SHP77 treated with DMSO at 0.1 percent for 48 hours (cell line): ENCODE measurements at places on chromosomes 4 and X.

GRCh38 chr4:37816719-37817118, 9.8 kb upstream of the PGM2 start:
- DNase-seq, result no peak

DNA sequence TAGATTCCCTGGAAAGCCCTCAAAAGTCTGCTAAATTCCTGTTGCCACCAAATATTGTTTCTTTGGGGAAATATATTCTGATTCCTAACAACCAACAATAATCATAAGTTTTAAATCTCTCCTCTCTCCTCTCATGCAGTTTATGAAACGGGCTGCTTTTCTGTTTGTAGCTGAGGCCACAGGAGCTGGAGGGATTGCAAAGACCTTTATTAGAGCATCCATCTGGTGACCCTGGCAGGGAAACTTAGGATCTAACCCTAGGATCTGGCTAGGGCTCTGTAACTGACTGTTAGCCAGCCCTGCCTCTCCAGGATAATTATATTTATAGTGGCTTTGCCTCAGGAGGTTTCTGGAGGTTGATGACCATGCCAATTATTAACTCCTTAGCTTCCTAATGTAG, 56.9 kb downstream of the SMAD1 start:
- DNase-seq, result no peak

GRCh38 chr4:11218692-11219091, 210.0 kb downstream of the HS3ST1 start:
- DNase-seq, result no peak

DNA sequence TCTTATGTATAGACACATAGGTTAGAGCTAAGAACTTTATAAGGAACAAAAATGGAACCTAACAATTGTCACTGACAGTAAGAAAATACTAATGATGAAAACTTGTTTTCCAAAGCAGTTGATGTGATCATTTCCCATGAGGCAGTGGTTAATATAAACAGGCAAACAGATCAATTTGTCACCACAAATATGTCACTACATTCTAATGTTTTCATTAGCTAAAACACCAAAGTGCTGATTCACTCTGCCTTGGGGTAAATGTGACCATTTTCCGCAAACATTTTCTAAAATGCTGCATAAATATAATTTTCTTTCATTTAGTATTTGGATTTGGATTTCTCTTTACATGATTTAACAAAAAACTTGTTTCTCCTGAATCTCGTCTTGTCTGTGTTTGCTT, 408.9 kb upstream of the CTSO start:
- no peak for DNase-seq

DNA sequence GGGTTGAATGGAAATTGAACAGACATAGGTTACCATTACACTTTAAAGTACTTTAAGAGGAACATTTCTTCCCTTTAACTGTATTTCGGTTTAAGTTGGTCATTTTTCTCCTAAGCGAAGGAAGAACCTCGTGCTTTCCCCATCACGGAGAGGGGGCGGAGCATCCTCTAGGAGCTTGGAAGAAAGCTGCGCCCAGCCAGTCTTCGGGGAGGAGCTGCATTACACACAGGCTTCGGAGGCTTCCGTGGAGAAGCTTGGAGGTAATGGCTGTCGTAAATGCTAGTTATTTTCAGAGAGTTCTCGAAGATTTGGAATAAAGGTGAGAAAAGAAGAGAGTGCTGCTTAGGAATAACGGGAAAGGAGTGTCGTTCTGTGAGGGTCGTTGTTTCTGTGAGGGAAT, at the start of gene PWWP3B:
PWWP3B (plus strand) TSS at position 199 of the 400 bp plus-strand sequence. CDS start 37,128 bp downstream, outside the sequence.
- DNase-seq, result no peak

GRCh38 chr4:65033899-65034298, 624.6 kb upstream of the TECRL start:
- no peak for DNase-seq

- peak; percentile 69 for DNase-seq
These were observed 60.8 kb upstream of the CBR4 start for GRCh38 chr4:169070895-169071218.

DNA sequence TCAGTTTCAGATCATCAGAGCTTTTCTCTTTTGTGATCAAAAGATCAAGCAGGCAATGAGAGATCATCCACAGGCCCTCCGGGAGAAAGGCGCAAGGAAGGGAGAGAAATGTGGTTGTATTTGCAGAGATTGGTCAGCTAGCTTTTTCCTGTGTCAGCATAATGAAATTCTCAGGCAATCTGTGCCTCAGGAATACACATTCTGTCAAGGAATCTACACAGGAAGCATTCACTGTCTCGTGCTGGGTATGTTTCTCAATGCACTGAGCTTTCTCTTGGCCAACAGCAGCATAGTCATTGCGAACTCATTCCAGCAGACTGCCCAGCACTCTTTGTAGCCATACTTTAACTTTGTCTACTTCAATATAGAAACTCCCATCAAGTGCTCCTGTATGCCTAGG, 413.7 kb downstream of the PPP3CA start:
- no peak for DNase-seq

DNA sequence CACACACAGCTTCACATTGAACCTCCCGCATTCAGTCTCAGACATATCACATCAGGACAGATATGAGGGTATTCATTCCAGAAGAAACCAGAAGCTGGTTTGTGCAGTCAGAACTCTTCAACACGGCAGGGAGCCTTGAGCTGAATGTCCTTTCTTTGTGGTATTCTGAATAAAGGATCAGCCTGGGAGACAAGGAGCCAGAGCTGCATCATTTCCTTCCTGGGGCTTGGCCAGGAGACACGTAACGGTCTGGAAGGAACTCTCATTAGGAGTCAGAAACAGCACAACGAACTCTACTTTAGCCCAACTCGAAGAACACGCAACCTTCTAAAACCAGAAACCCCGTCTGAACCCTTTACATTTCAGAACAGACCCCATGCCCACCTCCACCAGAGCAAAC, 46.4 kb downstream of the KDR start:
- no peak for DNase-seq

DNA sequence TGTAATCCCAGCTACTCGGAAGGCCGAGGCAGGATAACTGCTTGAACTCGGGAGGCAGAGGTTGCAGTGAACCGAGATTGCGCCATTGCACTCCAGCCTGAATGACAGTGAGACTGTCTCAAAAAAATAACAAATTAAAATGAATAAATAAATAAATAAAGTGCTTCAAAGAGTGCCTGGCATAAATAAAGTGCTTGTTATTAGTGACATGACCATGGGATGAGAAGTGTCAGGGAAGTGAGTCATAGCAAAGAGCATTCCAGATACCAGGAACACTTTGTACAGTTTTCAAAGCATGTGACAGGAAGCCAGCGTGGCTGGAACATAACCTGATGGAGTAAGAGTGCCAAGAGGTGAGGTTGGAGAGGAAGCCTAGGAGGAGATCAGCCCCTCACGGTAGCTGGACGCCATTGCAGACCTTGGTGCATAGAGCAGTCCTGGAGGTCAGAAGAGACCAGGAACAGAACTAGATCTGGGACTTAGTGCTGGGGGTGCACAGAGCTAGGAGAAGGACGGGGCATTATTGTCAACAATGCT, 6.0 kb upstream of the WDR13 start:
- DNase-seq, result no peak

DNA sequence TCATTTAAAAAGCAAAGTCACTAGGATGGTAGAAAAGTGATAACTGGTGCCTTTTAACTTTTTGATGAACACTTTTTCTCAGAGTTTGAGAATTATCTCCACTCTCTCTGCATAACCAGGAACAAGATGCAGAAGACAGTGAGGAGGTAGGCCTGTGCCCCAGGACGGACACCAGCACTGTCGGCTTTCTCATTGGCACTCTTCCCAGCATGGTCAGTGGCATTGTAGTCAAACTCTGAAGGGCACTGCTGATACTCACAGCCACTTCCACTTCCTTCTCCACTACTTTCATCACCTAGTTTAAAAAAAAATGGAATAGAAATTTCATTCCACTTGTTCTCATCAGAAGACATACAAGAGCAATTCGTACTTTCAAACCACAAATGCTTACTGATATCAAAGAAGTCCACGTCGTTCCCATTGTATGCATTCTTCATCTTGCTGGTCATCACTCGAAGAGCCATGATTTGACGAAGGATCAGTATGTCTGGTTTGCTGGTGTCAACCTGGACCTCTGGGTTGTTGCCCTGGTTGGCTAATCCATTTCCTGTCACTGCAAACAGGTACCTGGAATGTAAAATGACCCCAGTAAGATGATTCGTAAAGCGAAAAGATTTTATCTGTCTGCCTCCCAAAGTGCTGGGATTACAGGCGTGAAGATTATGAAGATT, 84.8 kb upstream of the TFDP3 start:
- no peak for DNase-seq

DNA sequence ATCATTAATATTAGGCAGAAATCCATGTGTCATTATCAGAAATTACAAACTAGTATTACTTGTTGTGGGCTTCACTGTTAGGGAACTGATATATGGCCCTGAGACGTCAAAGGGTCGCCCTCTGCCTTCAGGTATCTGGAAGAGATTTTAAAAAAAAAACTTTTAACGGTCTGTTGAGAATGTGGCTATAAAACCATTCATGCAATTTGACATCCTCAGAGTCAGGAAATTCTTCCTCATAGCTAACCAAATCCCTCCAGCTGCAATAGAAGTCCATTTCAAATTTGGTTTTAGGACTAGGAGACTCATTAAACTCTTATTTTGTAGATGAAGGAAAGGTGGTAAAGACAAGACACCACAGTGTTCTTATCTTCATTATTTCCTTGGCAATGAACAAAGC, 194.2 kb upstream of the NOCT start:
- no peak for DNase-seq

- DNase-seq, result no peak
These were observed 107.4 kb downstream of the CT47B1 start for GRCh38 chrX:120768254-120768653.

DNA sequence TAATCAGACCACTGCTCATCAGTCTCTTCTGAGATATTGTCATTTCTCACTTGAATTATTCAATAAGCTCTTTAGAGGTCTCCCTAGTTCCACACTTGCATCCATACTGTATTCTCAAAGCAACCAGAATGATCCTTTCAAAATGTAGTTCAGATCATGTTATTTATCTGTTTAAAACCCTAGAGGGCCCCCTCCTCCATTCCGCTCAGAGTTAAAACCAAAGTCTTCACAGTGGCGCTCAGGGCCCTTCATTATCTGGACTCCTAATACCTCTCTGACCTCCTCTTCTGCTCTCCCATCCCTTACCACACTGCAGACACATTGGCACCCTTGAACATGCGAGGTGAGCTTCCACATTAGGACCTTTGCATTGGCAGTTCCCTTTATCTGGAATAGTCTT, 32.7 kb upstream of the HPGDS start:
- DNase-seq, result no peak

DNA sequence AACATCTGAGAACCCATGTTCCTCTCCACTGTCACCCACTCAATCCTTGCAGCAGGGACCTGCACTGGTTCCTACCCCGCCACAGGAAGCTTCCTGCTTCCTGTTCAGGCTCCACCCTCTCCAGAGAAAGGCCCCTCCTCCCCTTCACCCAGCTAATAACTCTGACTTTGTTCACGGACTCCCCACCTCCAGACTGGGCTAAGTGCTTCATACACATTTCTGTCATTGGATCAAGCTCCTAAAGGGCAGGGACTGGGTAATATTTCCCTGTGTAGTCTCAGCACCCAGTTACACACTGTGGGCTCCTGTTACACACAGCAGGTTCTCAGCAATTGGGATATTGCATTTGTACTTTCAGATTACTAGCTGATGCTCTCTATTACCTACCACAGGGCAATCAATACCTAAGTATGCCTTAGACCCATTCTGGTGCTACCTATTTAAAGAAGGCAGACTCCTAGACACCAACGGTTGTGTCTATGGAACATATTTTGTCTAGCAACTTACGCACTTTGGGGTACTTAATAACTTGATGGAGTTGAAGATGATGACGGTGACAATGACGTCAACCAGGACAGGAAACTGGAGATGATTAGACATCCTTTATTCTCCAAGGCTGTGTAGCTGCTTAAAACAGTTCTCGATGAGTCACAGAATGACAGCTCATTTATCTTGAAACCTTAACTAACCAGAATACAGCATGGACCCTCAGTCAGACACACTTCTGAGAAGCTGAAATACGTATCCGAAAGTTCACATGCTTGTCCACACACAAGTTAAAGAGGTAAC, 58.1 kb downstream of the MAML3 start:
- DNase-seq, result peak; percentile 55

DNA sequence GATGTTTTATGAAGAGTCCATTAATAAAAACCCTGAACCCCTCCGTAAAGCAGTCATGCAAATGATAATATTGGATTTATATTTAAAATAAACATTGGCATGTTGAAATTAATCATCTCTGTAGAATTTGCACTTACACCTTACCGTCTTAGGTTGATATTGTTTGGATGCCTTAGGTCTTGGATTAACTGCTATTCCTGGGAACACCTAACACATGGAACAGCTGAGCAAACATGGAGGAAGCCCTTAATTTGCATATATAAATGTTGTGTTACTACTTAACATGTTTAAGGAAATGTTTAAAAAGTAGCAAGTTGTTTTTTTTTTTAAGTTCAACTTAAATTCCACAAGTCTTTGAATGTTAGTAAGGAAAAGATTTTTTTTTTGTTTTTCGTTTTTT, 62.5 kb downstream of the NSD2 start:
- DNase-seq, result no peak

- DNase-seq, result no peak
These were observed 456.1 kb downstream of the KCTD8 start for GRCh38 chr4:43992552-43992951.
